ENCODE measurements at places on chromosomes 7 and 10.

DNA sequence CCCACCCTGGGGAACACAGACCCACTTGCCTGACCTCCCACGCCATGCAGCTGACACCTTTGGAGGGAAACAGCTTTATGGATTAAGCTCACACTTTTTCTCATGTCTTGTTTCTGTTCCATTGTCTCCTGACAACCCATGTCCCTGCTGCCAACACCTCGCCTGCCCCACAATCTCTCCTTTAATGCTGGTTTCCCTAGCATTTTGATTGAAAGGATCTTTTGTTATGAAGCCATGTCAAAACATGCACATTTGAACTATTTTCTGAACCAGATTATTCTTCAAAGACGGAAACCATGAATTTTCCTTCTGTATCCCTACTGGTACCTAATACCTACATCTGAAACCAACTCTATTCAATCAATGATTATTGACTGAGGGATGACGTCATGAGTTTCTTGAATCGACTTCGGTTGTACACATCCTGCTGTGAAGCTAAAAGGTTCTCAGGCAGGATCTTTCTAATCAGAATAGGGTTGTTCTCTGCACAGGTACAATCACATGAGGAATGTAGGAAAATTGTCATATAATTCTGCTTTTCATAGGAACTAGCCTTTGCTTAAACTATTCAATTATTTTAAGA is 106.2 kb upstream of the NEBL start:
- no peak for DNase-seq

DNA sequence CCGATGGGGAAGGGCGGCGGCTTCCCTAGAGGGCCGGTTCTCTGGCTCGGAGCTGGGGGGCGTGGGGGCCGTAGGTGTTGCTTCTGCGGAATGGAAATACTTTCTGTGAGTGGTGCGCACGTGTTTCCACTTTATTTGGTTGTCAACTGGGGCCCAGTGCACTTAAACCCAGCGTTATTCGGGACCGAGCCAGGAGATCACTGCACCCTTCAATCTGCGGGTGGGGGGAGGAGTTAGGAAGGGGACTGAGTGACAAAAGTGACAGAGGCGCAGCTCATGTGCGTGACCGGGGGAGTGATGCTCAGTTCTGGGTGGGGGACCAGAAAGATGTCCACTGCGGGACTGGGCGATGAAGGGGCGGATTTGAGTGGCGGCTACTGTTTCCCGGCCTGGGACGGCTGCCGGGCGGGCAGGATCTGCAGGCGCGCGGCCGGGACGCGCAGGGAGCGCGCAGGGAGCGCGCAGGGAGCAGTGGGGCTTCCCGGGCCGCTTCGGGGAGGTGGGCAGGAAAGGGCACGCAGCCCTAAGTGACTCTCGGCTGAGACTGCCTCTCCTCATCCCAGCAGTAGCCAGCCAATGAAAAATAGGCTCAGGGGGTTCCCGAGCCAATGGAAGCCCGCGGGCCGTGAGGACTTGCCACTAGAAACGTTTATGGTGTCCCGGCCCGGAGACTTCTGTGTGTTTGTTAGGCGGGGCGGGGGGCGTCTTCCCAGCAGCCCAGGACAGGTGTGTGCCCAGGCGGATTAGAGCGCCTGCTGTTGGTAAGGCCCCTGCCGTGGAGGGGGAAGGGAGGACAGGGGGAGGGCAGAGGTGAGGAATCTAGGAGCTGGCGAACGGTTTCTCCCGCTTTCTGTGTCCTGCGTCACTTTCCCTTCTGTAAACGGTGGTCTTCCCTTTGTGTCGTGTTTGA is 54.3 kb upstream of the KDM7A start:
- DNase-seq: no peak

DNA sequence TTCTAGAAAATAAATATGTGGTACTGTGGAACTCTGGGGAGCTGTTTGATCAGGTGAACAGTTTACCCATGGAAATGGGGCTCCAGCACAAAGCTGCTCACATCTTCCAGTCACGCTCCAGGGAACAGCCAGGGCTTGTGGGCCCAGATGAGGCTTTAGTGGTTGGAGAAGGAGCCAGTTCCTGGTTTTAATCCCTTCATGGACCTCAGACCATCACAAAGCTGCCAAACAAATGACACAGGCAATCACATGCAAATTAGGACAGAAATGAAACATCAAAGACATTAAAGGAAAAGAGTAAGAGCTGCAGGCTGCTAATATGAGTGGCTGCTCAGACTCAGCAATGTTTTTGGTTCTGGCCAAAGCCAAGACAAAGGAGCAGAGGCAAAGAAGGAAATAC is 2.2 kb upstream of the ATP6V0E2 start:
- no peak for DNase-seq

- DNase-seq: no peak
These were observed 99.1 kb downstream of the ANK3 start for GRCh38 chr10:60290558-60290957.

- no peak for DNase-seq
These were observed 6.2 kb upstream of the CREB3L2 start for GRCh38 chr7:138008019-138008587.

- DNase-seq: no peak
These were observed 93.2 kb downstream of the ADK start for GRCh38 chr10:74244097-74244685.

- DNase-seq: no peak
These were observed 16.7 kb downstream of the HABP2 start for GRCh38 chr10:113569576-113569975.

GRCh38 chr10:67302701-67303100 is 376.9 kb downstream of the LRRTM3 start:
- DNase-seq: no peak

DNA sequence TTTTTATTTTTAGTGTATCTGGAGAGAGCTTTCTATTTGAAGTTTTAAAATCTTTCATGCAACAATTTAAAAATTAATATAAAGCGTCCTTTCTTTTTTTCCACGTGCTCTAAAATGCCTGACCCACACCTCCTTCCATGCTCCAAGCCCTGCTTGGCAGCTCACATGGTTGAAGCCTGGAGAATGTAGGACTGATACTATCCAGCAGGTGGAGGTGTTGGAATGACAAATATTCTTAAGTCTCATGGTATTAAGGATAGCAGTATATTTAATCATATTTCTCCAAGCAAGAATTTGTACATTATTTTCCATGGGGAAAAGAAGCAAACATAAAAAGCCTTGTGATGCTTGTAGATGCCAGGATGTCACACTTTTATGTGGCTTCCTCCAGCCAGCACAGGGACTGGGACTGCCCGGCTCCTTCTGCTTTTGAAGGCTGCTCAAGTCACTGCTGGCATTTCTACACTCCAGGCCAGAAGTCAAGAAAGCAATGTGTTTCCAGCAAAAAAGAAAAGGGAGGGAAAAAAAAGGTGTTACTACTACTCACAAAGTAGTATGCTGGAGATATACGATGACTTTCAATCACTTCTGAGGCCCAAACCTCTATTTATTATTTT is 49.7 kb downstream of the BZW2 start:
- peak; percentile 93 for DNase-seq

GRCh38 chr10:11234857-11235531 is 217.3 kb downstream of the CELF2 start:
- no peak for DNase-seq

DNA sequence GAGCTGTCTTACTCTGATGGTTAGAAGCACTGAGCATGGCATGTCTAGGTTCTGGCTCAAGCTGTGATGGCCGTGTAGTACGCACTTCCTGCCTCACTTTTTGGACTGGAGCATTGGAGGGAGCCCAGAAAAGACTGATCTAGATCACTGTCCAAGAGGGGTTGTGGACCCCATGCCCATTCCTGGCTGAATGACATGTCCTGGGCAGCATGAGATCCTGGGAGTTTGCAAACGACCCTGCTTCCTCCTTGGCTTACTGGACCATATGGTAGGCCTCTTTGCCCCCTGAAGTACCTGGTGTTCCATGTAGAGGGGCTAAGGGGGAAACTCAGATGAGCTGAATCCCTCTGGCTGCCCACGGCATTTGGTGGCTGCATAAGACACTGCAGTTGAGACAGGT is 36.7 kb downstream of the ARHGAP22 start:
- DNase-seq: no peak

DNA sequence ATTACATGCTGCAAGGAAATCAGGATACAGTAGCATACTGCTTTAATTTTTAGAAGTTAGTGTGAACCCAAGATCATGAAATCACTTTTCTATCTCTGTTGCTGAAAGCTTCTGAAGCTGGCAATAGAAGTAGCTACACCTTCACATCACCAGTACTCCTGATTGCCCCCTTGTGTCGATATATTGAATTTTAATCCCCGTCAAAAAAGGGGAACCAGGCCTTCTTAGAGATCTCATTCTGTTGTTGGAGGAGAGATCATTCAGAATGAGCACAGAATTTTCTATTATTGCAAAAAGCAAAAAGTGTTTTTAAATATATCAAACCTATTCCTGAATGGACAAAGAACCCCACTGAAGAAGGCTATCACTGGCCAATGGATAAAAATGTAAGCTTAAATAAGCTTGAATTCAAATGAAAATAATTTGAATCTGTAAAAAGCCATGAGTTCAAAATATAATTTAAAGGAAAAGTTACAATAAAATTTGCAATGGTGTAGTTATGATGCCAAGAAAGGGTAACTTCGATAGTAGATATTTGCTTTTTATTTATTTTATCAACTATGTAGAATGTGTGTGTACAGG is 39.7 kb upstream of the TEX47 start:
- peak; percentile 40 for DNase-seq

DNA sequence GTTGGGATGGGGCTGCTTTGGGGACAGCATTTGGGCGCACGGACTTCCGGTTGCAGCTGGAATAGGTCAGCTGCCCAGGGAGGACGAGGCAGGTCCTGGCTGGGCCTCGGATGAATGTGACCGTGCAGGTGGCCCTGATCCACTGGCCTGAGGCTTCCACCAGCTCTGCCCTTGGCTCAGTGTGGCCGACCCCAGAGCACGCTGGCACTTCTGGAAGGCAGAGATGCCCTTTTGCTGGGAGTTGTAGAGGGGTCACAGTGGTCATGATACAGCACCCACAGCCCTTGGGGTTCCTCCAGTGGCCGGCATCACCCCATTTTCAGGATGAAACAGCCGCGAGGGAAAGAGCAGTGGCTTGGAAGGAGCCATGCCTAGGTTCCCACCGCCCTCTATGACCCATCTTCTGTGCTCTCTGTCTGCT is 19.0 kb downstream of the ADCY1 start:
- no peak for DNase-seq

GRCh38 chr10:132595854-132596253 is 58.3 kb downstream of the INPP5A start:
- DNase-seq: no peak
